ENCODE measurements at places on chromosomes 11 and 22.

- DNase-seq: no peak
Measured at GRCh38 chr22:22362936-22363335, 118.3 kb downstream of the VPREB1 start.

GRCh38 chr22:39362271-39362670 is 12.5 kb downstream of the SYNGR1 start:
- no peak for DNase-seq

- DNase-seq: no peak
Measured at GRCh38 chr11:68450711-68451110, 9.8 kb upstream of the PPP6R3 start.

- DNase-seq: no peak
Measured at GRCh38 chr11:76459299-76459698, 14.5 kb downstream of the EMSY start.
